ENCODE measurements at places on chromosomes 13 and 19.

GRCh38 chr19:29845574-29846176 is 33.9 kb downstream of the CCNE1 start:
- no peak for DNase-seq

DNA sequence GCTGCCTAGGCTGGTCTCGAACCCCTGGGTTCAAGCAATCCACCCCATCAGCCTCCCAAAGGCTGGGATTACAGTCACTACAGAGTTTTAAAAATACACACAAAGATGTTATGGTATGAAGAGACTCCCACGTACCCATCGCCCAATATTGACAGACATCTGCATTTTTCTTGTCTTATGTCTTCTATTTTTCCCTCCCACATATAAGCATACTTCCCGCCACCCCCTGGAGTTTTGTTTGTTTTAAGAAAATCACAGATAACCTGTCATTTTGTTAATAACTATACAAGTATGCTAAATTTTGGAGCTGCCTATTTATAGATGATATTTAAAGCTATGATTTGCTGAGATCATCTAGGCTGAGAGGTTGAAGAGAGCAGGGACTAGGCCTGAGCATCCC is 6.2 kb upstream of the SMG9 start:
- DNase-seq: no peak

DNA sequence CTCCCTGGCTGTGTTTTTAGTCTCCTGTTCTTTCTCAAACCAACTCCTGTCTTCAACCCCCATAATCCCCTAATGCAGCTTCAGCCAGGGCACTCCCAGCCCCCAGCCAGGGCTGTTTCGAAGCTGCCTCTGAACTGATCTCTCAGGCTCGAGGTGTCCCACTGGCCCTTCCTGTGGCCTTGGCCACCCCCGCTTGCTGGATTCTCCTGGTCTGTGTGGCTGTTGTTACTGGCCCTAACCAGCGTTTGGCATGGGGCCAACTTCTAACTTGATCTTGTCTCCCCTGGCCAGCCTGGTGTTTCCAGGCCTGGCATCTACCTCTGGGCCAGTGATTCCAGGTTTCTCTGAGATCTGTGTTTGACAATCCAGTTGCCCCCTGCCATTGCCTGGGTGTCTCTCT is 11.0 kb downstream of the XAB2 start:
- no peak for DNase-seq

GRCh38 chr19:50486823-50487515 is 10.3 kb upstream of the GARIN5A start:
- no peak for DNase-seq

DNA sequence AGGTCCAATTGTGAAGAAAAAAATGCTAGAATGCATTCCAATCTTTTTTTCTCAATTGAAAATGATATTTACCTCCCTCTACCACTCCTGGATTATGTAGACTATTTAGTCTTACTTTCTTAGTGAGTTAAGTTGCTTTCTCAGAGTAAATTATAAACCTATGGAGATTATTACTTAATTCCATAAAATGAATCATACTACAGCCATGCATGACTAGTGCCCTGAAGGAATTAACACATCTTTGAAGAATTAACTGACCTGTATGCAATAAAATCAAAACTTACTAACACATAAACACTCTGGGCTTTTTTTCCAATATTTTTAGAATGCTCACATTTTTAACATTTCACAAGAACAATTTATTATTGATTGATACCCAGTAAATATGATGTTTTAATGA is 379.4 kb upstream of the DACH1 start:
- DNase-seq: no peak

DNA sequence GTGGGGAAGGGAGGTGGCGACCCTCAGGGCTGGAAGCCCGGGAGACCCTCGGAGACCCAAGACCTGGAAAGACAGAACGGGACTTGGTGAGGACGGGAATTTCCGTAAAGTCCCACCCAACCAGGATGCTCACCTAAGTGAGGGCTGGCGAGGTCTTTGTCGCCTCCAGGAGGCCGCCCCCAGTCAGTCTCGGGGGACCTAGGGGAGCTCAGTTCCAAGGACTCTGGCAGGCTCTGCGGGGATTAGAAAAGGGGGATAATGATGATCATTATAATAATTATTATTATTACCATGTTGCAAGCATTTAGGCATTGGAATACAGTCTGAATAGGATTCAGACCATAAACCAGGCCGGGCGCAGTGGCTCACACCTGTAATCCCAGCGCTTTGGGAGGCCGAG is 9.1 kb upstream of the HSD17B14 start:
- DNase-seq: no peak

DNA sequence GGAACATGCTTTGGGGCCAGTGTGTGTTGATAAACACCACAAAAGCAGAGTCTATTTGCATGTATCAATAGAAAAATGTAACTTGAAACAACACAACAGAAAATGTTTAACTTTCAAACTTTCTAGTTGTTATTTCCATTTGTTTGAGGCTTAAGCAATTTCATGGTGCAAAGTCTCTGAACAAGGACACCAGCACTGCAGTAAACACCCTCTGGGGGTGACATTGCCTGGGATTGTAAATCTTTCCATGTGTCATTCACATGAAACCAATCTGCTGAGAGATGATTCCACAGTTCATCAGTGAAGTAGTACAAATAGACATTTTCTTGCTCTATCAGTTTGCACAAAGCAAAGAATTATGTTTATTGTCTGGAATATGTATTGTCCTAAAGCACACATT is 124.5 kb downstream of the ITGBL1 start:
- no peak for DNase-seq

- DNase-seq: no peak
Observed at GRCh38 chr13:28117689-28118377, 17.5 kb upstream of the FLT3 start.

- DNase-seq: peak; percentile 43
Observed at GRCh38 chr13:99265821-99266426, 7.7 kb upstream of the GPR18 start.

DNA sequence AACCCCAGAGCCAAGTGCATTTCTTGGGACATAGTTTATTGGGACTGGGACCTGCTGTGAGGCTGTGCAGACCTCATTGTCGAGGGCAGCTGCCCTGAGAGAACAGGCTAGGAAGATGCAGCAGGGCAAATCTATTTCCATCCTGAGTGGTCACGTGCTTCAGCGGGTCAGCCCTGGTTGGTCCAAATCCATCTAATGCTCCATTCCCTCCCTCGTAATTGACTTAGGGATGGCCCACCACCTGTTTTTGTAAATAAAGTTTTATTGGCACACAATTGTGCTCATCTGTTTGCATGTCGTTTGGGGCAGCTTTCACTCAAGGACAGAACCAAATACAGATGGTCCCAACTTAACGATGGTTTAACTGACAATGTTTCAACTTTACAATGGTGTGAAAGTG is 75.5 kb upstream of the ADGRE5 start:
- DNase-seq: no peak

- DNase-seq: no peak
Observed at GRCh38 chr19:1920644-1921043, 15.4 kb downstream of the ADAT3 start.

DNA sequence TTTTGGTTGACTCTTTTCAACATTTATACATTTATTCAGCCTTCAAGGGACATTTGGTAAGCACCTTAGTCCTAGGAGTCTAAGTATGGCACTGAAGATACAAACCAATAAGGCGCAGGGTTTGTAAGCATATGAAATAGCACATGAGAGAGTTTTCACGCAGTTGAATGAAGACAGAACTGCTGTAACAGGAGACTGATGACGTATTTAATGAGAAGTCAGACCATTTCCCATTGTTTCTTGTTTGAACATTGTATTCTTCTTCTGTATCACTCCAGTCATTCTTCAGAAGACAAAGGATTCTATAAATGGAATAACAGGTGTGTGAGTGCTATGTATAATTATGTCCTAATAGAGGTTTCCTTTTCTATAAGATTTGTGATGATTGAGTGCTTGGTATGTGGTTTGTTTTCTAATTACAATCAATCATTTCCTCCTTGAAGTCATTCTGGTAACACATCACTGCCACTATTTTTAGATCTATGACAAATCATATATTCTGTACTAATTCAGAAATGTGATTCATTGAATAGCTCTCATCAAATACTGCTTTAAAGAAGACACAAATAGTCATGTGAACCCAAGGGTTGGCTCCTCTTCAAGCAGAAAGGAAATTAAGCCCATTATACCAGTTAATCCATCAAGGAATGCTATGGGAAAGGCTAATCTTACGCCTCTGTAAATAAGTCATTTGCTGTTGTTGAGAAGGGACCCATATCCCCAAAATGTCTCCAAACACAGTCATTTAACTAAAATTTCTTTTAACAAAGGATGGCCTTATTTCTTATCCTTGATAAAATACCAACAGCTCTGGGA is 222.8 kb upstream of the NBEA start:
- DNase-seq: no peak

DNA sequence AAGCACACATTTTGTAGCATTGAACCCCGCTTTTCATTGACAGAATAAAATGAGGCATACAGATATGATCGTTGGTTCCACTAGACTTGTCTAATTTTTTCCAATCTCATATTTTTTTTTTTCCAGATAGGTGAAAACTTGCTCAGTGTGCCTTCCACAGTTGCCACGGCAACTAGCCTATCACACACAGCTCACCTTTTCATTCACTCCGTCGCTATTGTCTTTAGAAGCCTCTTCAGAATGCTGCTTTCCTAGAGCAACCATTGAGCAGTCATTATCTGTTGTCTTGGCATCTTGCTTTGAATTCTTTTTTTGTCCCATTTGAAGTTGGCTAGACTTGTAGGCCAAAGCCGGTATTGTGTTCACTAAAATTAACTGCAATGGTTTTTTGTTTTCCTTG is 37.7 kb upstream of the ESD start:
- DNase-seq: no peak

- no peak for DNase-seq
Observed at GRCh38 chr13:66967811-66968597, 262.1 kb downstream of the PCDH9 start.

- no peak for DNase-seq
Observed at GRCh38 chr13:33289966-33290365, 4.4 kb upstream of the STARD13 start.

- no peak for DNase-seq
Observed at GRCh38 chr19:16175954-16176353, 2.6 kb upstream of the CIB3 start.

DNA sequence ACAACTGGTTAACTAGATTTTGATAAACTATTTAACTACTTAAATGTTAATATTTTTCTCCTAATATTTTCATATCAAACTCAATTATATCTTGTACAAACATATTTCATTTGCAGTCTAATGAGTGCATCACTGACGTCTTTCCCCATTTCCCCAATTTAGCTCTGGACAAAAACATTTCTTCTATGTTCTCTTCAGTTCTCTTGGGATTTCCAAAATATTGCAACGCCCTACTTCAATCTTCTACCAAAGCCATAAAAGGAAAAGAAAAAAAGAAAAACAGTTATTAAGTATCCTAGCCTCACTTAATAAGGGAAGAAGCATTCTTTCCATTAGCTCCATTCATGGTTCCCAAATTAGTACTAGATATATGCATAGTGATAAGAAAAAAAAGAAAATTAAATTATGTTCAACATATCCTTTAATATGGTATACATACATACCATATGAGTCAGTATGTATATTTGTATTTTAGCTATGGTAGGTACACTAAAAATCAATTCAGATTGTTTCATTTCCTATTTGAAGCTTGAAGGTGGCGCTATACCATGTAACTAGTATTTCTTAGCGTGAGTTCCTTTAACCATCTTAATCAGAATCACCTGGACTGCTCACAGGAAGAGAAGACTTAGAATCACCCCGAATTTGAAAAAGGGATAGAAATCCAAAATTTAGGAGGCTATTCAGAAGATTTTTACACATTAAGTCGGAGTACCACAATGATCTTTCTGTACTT is 9.9 kb downstream of the FBXL3 start:
- DNase-seq: no peak

DNA sequence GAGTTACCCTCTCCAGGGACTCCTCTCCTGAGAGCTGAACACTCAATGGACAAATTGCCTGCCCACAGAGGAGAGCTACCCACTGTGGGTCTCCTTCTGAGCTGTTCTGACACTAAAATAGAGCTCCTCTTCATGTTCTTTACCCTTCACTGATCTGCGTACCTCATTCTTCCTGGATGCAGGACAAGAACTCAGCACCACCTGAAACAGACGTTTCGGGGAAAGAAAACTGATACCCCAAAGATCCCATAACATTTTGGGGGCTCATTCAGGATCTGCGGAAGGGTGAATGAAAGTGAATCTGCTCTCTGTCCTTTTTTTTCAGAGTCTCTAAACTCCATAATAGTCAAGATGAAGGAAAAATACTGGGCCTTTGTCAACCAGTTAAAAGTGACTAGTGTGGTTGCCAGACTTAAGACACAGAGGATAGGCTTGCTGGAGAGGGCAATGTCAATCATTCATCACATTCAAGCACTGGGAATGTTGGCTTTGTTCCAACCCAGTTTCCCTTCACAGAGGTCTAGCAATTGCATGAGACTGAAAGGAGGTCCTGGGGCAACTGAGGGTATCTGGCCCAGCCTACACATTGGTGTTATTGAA is 136.7 kb upstream of the SLITRK6 start:
- no peak for DNase-seq

GRCh38 chr13:80379245-80379644 is 38.3 kb upstream of the SPRY2 start:
- DNase-seq: no peak

GRCh38 chr13:86714495-86714894 is 915.3 kb upstream of the SLITRK6 start:
- DNase-seq: no peak

GRCh38 chr13:20188667-20189553 is 3.8 kb downstream of the GJB2 start:
- DNase-seq: no peak

DNA sequence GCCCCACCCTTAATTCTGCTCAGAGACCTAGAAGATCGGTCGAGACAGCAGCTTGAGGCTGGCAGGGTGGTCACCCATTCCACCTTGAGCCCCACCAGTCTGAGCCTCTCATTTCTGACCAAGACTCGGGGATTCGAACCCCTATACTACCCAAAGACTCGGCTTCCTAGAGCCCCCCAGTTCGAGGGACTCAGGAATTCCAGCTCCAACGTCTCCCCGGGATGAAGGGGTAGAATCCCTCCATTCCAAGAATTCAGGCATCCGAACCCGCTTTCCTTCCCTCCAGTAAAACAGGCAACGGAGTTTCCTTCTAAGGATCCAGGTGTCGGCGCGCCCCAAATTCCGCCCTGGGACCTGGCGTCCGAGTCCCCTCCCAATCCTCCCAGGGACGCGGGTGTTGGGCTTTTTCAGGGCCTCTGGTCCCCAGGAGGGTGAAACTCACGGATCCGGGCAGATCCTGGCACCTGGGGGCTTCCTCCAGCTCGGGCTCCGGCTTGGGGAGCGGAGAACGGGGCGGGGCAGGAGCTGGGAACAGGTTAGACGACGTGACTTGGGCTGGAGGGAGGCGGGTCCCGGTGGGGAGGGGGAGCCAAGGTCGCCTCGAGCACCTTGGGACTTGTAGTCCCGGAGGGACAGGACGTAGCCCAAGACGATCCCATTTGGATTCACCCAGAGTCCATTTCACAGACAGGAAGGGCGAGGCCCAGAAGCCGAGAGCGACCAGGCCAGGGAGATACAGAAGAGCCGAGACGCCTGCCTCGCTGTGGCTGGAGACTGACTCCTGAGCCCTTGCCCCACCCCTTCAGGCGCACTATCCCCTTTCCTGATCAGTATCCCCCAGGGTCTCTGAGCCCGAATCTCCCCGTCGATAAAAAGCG is at the start of gene PPP1R13L:
PPP1R13L (minus strand) TSS at position 513 of the 878 bp plus-strand sequence. CDS start 6,751 bp downstream, outside the sequence.
- no peak for DNase-seq

GRCh38 chr13:53343361-53343744 is 314.7 kb downstream of the OLFM4 start:
- no peak for DNase-seq

- DNase-seq: no peak
Observed at GRCh38 chr19:58558066-58558622, at the start of gene UBE2M. Gene UBE2M, minus strand, starts transcription at chr19:58558611. Its CDS starts 230 bp downstream, at chr19:58558381.

GRCh38 chr13:26502826-26503225 is 54.7 kb upstream of the WASF3 start:
- DNase-seq: no peak

GRCh38 chr13:66745307-66745706 is 484.8 kb downstream of the PCDH9 start:
- no peak for DNase-seq

Measured in muscle of arm (tissue), 14 donors.